Right cardiac atrium (tissue), 5 donors: ENCODE measurements at places on chromosomes 5 and 9. TPM values are rescaled to one million over a fixed set of nuclear protein-coding genes. Genes with fewer than 3 reads are reported as not detected.

The ASB6 gene
- 9.8 TPM for polyA plus RNA-seq

The CCDC127 gene
- polyA plus RNA-seq, result 6.1 TPM

The EQTN gene
- polyA plus RNA-seq, result not detected

The CDKN2B-AS1 gene
- polyA plus RNA-seq, result 0.09 TPM

The SMC5 gene
- polyA plus RNA-seq, result 7.7 TPM

The ELOVL7 gene
- polyA plus RNA-seq, result 0.63 TPM

The SPINK4 gene
- polyA plus RNA-seq, result not detected

The PCDHGA5 gene
- 2.0 TPM for polyA plus RNA-seq

The PDCD1LG2 gene
- polyA plus RNA-seq, result 1.8 TPM

The SCGB3A2 gene
- 0.34 TPM for polyA plus RNA-seq

The CTSL gene
- 150 TPM for polyA plus RNA-seq

- DNase-seq, result no peak
Measured at GRCh38 chr5:2212481-2212880, 329.8 kb upstream of the IRX4 start.

DNA sequence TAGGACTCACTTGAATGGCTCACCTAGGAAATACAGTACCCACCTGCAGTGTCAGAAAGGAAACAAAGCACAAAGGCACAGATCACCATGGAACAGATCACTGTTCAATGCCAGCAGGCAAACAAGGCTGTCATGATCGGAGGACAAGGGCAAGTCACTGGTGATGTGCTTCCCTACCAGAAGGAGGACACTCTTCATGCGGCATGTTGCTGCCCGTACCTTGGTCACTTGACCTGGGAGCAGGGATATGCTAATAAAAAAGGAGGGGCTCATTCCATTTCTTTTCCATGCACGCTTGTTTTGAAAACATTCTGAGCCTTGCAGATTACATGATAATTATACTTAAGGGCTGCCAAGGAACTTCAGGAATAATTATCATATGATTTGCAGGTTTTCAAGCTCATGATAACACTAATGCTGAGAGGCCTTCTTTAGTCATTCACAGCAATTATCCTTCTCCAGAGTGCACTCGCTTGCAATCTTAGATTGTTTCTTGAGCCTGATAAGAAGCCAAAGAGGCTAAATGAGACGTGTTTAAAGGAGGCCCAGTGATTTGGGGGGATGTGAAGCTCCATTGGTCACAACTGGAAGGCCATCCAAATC lies 36.1 kb upstream of the STARD4 start:
- no peak for DNase-seq

DNA sequence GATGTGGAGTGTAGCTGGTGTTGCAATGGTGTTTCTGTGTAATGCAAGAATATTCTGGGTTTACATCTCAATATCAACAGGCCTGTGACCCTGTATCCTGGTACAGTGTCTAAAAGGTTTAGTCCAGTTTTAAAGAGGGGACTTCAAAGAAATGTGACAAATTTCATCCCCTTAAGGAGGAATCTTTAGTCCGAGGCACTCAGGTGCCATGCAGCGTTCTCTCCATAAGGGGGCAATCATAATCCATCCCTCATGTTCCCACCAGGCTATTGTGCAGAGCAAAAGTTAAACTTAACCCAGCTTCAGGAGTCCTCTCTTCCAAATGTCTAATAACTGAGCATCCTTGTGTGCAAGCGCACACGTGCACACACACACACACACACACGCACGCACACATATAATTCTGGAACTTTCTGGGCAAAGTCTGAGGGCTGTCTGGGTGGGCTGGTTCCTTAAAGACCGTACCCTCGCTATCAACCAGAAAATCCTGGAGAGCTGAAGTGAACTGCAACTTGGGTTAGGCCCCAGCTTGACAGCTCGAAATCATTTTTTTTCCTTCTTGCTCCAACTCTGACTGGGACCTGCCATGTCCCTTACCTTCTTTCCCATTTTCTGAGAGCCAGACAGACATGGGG lies 46.0 kb downstream of the CRB2 start:
- peak; percentile 3 for DNase-seq

GRCh38 chr9:126440940-126441339 lies 114.3 kb downstream of the MVB12B start:
- DNase-seq, result no peak

GRCh38 chr5:38135486-38136039 lies 122.8 kb upstream of the EGFLAM start:
- no peak for DNase-seq

- DNase-seq, result no peak
Measured at GRCh38 chr5:6436715-6437331, 11.8 kb upstream of the UBE2QL1 start.

- DNase-seq, result no peak
Measured at GRCh38 chr9:27157097-27157496, 48.1 kb downstream of the TEK start.

DNA sequence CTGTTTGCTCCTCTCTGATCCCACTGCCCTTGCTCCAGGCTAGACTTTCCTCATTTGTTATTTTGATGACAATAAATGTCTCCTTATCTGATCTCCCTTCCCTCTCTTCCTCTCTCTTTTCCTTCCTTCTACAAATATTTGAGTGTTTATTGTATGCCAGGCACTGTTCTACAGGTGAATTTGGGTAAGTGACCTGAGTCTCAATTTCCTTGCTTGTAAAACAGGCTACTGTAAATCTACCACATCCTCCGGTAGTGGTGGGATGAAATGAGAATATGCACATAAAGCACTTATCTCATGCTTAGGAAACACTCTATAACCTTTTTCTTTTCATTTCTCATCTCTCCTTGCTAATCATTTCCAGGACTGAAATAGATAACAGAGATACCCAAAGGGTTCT lies 86.4 kb downstream of the HMHB1 start:
- no peak for DNase-seq

- no peak for DNase-seq
Measured at GRCh38 chr5:157820593-157821252, 38.2 kb downstream of the CLINT1 start.

GRCh38 chr5:140245341-140245740 lies 57.6 kb downstream of the PFDN1 start:
- DNase-seq, result no peak

DNA sequence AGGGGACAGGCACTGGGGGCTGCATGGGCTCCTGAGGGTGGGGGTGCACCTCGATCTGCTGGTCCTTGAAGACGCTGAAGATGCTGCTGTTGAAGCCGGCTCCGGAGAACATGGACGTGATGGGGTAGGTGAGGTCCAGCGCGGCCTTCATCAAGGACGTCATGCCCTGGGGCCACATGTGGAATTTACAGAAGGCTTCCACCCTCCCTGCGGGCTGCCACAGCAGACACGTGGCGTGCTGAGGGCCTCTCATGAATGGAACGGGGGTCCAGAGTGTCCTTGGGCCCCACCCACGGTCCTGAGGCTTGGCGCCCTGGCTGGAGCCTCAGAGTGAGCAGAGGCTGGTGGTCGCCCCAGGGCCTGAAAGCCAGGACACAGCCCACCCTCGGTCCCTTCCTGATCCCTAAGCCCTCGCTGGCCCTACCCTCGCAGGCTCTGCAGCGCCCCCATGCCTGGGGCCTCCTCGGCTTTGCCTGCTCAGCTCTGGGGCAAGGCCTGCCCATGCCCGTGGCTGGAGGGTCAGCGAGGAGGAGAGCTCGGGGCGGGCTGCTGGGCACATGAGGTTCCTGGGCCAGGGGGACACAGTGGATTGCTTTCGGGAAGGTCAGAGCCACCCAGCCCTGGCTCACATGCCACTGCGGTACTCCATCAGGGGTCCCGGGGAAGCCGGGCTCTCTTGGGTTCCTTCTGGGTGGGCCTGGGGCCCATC lies 5.3 kb upstream of the NSMF start:
- DNase-seq, result no peak

DNA sequence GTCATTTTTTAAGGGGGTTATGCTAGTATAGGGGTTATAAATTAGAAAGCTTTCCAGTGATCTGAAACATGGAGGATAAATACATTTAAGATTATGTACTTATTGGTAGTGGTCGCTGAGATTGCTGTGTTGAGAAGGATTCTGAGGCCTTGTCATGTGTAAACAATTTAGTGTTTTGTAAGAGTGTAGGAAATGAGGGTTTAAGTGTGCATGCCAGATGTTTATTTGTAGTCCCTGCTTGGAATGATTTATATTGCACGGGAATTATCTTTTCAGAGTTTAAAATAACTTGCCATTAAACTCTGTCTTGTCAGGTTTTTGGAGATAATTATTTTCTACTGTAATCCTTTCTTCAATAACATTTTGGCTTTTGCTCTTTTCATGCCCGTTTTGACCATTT lies 19.4 kb downstream of the ZNF618 start:
- DNase-seq, result no peak

DNA sequence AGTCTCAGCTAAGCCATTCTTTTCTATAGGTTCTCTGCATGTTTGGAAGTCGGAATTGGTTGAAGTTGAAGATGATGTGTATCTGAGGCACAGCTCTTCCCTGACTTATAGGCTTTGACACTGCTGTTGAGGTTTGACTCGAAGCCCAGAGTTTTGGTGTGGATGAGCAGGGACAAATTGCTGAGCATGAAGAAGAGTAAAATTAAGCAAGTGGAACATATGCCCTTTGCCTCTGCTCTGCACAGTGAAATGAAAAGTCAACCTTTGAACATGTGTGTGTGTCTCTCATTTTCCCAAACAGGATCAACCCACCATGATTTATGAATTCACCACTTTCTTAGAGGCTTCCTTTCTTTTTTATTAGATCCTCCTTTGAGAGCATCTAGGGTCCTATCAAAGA lies 8.5 kb downstream of the HMHB1 start:
- no peak for DNase-seq

DNA sequence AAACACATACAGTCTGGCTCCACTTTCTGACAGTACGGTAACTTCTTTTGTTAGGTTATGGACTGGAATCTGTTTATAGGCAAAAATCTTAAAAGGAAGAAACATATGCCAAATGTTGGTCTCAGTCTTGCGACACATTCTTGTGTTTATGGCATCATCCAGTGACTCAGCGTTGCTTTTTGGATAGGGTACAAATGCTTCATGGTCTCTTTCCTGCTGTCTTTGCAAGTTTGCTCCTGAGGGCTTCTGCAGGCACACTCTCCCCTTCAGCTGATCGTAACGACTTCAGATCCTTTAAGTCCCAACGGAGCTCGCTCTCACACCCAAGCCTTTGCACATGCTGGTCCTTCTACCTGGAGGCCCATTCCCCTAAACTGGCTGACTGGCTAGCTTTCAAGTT lies 23.6 kb upstream of the TNFSF8 start:
- peak; percentile 20 for DNase-seq

GRCh38 chr5:67817652-67818051 lies 397.9 kb upstream of the PIK3R1 start:
- no peak for DNase-seq

DNA sequence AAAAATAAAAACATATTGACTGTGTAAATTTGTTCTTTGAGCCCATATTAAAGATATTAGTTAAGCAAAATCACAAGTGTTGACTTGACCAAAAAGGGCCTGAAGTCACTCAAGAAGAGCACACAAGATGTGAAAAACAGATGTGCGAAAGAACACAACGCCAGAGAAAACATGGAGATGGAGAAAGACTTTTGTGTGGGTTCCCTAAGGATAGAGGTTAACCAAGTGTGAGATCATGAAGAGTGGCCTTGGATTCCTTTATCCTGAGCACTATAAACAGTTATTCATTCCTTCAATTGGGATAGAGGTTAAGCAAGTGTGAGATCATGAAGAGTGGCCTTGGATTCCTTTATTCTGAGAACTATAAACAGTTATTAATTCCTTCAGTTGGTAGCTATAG lies 361.8 kb downstream of the CDH18 start:
- no peak for DNase-seq

- DNase-seq, result no peak
Measured at GRCh38 chr9:126234681-126235335, 91.8 kb upstream of the MVB12B start.

DNA sequence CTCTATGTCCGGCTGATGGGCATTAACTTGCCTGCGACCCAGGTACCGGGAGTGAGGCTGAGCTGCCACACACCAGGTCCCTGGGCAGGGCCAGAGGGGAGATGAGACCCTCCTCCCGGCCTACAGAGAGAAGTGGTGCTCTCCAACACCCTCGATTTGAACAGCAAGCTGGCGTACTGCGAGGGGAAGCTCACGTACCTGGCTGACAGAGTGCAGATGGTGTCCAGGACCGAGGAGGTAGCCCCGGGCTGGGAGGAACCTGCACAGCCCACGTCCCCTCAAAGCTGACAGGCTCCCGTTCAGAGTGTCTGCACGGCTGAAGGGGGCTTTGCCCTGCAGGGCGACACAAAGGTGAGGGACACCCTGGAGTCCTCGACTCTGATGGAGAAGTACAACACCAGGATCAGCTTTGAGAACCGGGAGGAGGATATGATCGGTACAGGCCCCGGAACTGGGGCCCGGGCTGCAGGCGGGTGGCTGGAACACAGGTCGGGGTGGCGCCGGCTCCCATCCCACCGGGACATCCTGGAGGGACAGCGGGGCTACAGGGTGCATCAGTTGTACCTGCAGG lies 1.0 kb upstream of the RABL6 start:
- DNase-seq, result peak; percentile 46

DNA sequence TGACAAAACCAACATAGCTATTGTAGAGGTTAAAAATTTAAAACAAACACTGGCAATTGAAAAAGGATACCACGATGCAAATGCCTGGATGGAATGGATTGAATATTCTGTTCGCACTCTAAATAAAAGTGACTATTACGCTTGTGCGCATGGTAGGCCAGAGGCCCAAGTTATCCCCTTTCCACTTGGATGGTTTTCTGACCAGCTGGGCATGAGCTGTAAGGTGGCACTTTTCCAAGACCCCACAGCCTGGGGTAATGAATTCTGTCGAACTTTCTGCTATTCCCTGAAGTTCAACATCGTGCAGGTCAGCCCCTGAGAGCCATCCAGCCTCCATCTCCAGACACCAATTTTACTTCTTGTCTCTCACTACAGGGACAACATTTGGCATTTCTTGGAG lies 5.4 kb upstream of the RNF180 start:
- no peak for DNase-seq

DNA sequence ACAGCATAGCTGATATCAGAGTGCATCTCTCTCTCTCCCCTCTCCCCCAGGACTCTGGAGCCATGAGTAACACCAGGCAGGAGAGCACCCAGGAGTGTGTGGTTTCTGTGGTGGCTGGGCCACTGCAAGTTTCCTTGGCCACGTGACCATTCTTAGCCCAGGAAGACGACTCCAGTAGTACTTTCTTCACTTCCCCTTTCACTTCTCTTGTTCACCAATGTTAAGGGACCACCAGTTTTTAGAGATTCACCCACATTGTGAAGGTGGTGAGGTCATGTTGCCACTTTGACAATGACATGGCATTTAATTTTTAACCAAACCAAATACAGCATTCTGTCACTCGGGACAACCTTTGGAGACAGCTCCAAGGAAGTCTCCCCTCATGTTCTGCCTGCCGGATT lies 17.9 kb upstream of the DAPK1 start:
- peak; percentile 30 for DNase-seq

DNA sequence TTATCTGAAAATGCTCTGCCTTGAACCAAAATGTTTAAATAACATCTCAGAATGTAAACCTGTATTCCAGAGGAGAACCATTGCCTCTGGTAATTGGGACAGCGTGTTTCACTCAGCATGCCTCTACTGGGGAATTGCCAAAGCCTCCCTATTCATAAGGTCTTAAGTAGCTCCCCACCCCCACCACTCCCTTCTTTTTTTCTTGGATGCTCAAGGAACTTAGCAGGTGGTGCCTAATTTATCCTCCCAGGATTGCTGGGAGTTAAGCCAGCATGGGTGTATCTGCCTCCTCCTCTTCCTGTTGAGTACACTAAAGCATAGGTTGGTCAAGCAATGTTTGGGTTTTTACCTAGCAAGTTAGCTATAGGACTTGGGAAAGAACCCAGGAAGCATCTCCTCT lies 220.2 kb downstream of the DMAC1 start:
- no peak for DNase-seq
